GM12864 (cell line): ENCODE measurements at places on chromosomes 7 and 10.

GRCh38 chr7:154914996-154915380 is 87.9 kb downstream of the PAXIP1 start:
- DNase-seq: no peak

GRCh38 chr7:150857276-150858055 is 5.1 kb downstream of the AOC1 start:
- DNase-seq: no peak

GRCh38 chr7:22354462-22354861 is 2.5 kb downstream of the RAPGEF5 start:
- no peak for DNase-seq

DNA sequence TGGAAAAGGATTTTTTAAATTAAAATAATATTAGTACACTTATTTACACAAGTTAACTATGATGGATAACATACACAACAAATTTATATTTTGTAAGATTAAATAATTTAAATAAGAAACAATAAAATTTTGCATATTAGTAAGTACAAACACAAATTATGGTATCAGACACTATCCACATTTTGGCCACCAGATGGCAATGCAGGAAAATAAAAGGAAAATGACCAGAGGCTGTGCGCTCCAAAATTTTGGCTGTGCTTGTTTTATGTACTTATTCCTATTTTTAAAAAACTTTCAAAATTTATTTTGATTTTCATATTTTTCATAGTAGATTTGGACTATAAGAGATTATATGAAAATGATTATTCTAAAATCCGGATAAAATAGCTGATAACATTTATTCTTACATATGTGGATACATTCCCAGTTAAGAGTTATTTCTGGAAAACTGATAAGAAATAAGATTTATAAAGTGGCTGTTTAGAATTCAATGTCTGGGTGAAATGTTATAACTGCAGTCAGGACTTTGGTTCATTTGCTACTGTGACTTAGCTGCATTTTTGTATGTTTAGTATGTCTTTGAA is 274.7 kb upstream of the HGF start:
- DNase-seq: peak; percentile 5

GRCh38 chr7:128885370-128886187 is 22.9 kb downstream of the ATP6V1F start:
- DNase-seq: no peak

DNA sequence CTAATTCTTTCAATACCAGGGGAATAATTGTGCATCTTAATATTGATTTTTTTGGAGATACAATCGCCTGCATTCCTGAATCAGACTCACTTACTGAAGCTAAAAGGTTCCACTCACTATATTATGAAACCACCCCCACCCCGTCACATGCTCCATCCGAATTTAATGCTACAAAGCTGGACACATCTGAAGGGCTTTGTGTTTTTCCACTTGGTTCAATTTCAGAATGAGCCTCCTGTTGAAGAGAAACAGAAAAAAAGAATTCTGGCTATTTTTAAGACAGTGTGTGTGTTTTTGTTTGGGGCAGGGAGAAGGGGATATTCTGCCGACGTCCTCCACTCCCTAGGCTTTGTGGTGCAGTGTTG is 165.5 kb upstream of the TBX20 start:
- no peak for DNase-seq
